ENCODE measurements at places on chromosomes 1 and 21.

DNA sequence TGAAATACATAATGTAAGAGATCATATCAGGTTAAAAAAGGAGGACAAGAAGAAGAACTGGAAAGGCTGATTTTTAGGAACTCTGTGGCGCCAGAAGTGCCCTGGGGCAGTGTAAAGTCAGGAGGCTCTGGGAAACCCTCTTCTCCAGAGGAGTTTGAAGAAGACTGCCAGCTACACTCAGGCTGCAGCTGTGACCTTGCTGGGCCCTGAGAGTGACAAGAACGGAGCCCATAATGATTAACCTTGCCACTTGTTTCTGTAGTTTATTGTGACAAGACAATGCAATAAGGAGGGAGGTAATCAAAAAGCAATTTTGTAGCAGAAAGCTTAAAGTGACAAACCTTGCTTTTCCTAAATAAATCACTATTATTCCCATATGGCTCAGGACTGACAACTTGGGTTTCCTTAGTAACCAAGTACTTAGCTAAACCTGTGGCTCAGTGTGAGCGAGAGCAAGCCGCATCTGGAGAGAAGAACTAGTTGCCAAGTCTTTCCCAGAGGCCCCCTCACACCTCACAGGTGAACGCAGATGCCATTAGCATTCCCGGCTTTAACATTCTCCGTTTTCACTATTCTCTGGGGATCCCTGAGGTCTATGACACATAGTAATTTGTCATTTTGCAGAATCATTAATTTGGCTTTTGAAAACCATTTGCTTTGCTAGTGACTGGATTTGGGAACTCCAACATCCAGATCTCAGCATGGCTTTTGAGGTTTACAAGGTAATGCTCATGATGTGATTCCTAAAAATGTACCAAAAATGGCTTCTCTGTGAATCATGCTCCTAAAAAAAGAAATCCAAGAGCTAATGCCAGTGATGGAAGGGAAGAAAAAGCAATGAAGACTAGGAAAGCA, 115.9 kb downstream of the OMA1 start:
- no peak for DNase-seq

GRCh38 chr1:173639102-173639501, 4.0 kb downstream of the TEX50 start:
- DNase-seq, result no peak

- no peak for DNase-seq
Measured at GRCh38 chr1:107877092-107877491, 87.9 kb downstream of the VAV3 start.

GRCh38 chr1:88117597-88117996, 566.5 kb upstream of the PKN2 start:
- no peak for DNase-seq

- DNase-seq, result no peak
Measured at GRCh38 chr1:114203595-114204128, 50.0 kb upstream of the SYT6 start.

DNA sequence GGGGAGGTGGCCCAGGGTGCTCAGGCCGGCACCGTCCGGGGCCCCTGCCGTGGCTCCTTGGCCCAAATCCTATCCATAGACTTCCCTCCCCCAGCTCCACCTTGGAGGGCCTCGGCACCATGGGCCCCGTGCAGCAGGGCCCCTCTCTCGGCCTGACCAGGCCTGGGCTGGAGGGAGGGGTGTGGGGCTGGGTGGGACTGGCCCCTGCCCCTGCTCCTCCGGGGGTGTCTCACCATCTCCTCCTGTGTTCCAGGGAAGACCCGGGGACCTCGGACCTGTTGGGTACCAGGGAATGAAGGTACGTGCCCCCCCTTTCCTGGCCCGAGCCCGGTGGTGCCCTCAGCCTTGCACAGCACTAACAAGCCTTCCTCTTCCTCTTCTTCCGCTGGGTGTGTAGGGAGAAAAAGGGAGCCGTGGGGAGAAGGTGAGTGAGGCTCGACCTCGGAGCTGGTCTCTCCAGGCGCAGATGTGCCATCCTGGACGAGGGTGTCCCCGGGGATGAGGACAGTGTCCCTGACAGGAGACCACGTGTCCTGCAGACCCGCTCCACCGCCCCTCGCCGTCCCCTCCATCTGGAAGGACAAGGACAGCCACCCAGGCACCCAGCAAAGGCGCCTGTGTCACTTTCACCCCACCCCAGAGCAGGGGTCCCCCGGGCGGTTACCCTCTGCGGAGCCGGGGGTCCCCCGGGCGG, 7.9 kb downstream of the COL6A1 start:
- DNase-seq, result no peak

- no peak for DNase-seq
Measured at GRCh38 chr1:175881246-175881976, 138.0 kb upstream of the TNR start.

- no peak for DNase-seq
Measured at GRCh38 chr1:21539933-21540332, 30.7 kb downstream of the ALPL start.

GRCh38 chr1:11825131-11825530, 19.1 kb downstream of the CLCN6 start:
- DNase-seq, result no peak

- no peak for DNase-seq
Measured at GRCh38 chr1:185969028-185969427, 234.8 kb downstream of the HMCN1 start.

GRCh38 chr1:244049162-244050013, 1.7 kb upstream of the ZBTB18 start:
- peak; percentile 48 for DNase-seq

- no peak for DNase-seq
Measured at GRCh38 chr1:12146343-12147112, 20.3 kb upstream of the TNFRSF1B start.

GRCh38 chr1:93200086-93200620, 19.6 kb downstream of the CCDC18 start:
- DNase-seq, result no peak

- no peak for DNase-seq
Measured at GRCh38 chr1:247298124-247298481, 33.6 kb downstream of the ZNF496 start.

- DNase-seq, result no peak
Measured at GRCh38 chr1:228093050-228093906, 9.8 kb downstream of the C1orf35 start.

- no peak for DNase-seq
Measured at GRCh38 chr21:45279446-45280177, 8.1 kb downstream of the POFUT2 start.

DNA sequence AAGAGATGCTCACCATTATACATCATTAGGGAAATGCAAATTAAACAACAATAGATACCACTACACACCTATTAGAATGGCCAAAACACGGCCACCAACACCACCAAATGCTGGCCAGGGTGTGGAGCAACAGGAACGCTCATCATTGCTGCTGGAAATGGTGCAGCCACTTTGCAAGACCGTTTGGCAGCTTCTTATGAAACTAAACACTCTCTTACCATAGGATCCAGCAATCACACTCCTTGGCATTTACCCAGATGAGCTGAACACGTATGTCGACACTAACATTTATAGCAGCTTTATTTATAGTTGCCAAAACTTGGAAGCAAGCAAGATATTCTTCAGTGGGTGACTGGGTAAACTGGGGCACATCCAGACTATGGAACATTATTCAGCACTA, 28.9 kb upstream of the ADARB1 start:
- DNase-seq, result no peak

- no peak for DNase-seq
Measured at GRCh38 chr1:177476676-177477075, 305.9 kb downstream of the BRINP2 start.

- DNase-seq, result no peak
Measured at GRCh38 chr1:111290630-111291029, at the start of gene CHIA. TSS of gene CHIA (plus strand) at chr1:111290851. CDS start at chr1:111310468, 19,617 bp downstream.

DNA sequence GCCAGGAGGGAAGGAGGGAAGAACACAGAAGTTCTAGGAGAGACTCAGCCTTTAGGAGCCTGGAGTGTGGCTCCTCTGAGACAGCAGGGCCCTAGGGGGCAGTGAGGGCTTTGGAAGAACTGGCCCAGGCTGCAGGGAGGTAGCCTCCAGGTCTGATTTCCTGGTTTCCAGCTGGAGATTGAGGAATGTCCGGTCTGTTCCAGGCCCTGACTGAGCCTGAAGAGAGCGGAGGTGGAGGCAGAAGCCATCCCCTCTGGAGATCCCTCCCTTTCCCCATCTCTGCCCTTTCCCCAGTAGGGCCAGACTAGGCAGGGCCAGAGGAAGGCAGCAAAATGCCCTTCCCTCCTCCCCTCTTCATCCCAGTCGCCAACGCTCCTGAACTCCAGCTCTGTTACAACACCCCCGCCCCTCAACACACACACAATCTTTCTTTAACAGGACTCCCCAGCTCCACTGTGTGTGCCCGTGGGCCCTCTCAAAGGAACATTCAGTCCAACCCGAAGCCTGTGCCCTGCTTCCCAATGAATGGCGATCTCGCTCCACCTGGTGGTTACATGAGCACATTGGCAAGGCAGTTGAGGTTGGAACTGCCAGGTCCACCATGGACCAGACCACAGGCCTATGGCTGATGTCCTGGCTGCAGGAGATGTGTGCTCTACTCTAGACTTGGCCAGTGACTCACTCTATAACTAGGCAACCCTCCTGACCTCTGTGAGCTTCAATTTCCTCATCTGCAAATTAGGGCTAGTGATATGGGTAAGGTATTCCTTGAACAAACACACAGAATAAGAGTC, 32.0 kb downstream of the MAP7D1 start:
- peak; percentile 53 for DNase-seq

DNA sequence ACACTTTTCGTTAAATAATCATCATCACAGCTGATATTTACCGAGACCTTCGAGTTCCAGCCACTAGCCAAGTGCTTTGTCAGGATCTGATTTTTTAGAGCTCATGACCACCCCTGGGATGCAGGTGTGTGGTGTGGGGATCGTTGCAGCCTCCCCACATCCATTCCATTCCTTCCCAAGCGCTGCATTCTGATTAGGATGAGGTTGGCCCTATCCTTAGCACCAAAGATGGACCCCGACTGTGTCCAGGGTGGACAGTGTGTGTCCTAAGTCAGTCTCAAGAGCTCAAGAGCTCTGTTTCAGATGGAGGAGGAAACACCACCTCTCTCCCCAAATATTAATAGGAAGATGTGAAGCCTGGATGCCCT, 74.1 kb downstream of the PSMG1 start:
- no peak for DNase-seq

- peak; percentile 37 for DNase-seq
Measured at GRCh38 chr1:89657886-89658285, 25.0 kb downstream of the LRRC8C start.

DNA sequence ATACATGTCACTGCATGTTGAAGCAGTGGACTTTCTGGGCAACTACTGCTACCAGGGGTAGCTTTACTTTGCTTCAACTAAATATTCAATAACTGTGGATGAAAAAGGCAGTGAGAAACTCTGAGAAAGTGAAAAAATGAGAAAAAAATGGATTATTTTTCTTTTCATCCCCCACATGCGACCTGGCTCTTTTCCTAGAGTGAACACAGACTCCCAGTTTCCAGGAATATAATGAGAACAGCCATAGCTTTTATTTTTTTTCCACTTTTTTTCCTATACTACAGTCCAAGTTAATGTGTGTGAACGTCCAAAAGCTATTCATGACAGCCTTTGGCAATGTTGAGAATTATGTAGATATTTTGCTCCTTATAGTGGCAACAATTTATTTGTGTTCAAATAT, 230.4 kb downstream of the DNM3 start:
- DNase-seq, result no peak

- DNase-seq, result no peak
Measured at GRCh38 chr1:101902199-101902598, 94.5 kb downstream of the OLFM3 start.

DNA sequence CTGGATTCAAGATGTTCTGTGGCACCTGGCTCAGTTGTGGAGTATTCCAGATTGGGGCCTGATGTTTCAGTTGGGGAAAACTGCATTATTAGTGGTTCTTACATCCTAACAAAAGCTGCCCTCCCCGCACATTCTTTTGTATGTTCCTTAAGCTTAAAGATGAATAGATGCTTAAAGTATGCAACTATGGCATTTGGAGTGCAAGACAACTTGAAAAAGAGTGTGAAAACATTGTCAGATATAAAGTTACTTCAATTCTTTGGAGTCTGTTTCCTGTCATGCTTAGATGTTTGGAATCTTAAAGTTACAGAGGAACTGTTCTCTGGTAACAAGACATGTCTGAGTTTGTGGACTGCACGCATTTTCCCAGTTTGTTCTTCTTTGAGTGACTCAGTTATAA, 7.2 kb downstream of the FPGT start:
- no peak for DNase-seq

- DNase-seq, result no peak
Measured at GRCh38 chr21:43331962-43332828, 94.7 kb downstream of the SIK1 start.

DNA sequence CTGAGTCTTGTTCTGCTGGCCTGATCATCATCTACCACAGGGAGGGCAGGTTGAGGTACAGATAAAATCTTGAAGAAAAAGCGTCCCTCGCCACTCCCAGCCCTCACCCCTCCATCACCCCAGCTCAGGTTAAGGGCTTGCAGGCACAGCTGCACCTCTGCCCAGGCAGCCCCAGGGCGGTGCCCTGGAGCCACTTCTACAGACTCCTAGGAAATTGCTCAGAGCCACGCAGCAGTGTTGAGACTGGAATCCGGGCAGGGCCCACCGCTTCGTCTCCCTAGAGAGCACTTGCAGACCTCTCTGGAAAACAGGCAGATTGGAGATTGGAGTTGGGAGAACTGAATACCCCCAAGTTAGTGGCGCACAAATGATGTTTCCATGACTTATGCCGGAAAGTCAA, 35.3 kb downstream of the VN1R5 start:
- DNase-seq, result no peak

- no peak for DNase-seq
Measured at GRCh38 chr1:63847308-63847910, 73.6 kb downstream of the ROR1 start.

- DNase-seq, result no peak
Measured at GRCh38 chr1:165891111-165891860, 63.9 kb downstream of the UCK2 start.

- no peak for DNase-seq
Measured at GRCh38 chr1:91098299-91098906, 76.6 kb upstream of the ZNF644 start.

- no peak for DNase-seq
Measured at GRCh38 chr1:201530741-201531531, 8.0 kb upstream of the NAV1 start.

DNA sequence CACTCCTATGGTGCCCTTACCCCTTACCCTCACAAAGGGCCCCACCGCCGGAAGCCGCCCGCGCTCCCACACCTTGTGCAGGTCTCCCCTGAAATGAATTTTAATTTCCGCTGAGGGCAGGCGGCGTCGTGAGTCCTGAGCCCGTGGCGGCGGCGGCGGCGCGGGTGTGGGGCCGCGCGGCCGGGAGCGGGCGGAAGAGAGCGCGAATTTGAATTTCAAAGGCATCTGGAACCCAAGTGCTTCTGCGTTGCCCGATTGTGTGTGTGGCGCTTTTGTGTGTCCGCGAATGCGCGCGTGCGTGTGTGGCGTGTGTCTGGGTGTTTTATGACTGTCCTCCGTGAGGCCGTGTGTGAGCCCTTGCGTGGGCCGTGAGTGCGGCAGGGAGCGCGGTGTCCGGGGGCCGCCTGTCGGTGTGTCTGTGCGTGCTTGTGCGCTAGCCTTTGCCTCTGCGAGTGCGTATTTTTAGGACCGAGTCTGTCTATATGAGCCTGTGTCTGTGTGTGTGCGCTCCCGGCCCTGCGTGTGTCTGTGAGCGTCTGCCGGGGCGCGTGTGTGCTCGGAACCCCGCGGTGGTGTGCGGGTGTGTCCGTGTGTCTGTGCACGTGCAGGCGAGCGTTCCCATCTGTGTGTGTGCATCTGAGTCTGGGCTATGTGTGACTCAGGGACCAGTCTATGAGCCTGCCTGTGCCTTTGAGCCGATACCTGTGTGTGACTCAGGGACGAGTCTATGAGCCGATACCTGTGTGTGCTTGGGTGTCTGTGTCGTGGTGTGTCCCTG, 7.9 kb upstream of the ADGRB2 start:
- DNase-seq, result no peak

GRCh38 chr1:50959303-50959912, 659 bp downstream of the FAF1 start:
- no peak for DNase-seq
